Stimulated activated CD8-positive, alpha-beta memory T cell treated with anti-CD3 and anti-CD28 coated beads, Interleukin-7, amount 100 ng/mL, for 1 hour (primary cell): ENCODE measurements at places on chromosomes 16 and 17.

DNA sequence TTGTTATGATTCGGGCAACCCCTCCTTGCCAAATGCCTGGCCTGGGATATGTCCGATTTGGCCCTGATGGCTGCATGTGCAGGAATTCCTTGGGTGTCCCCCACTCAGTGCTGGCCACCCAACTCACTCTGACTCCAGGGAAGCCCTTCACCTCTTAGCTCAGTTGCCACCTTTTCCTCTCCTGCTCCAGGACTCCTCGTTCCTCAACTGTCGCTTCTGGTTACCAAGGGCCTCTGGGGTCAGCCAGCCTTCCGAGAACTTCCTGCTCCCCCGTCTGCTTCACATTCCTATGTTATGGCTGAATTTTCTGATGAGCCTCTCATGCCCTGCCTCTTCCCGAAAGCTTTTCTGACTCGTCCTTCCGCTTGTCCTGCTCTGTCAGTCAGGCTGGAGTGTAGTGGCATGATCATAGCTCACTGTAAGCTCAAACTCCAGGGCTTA lies 63.5 kb downstream of the SPACA3 start:
- no peak for DNase-seq

GRCh38 chr17:37847102-37847501 lies 77.1 kb upstream of the TBC1D3K start:
- no peak for DNase-seq

- no peak for DNase-seq
Measured at GRCh38 chr17:32693194-32693897, 183.6 kb downstream of the MYO1D start.

- DNase-seq = no peak
Measured at GRCh38 chr16:64153718-64154117, 968.1 kb downstream of the CDH11 start.

DNA sequence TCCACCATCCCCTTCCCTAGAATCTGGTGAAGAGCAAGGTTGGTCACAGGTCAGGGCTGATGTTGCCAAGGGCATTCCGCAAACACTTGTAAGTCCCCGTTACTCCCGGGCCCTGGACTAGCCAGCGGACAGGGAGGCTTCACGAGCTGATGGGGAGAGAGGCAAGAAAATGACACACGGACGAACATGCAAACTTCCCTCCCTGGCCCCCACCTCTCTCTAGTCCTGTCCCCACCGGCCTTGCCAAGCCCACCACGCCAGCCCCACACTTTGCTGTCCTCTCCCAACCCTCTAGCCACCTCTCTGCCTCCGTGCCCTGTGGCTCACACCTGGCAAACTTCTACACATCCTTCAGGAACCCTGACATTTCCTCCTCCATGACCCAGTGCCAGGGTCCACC lies 54.8 kb downstream of the RPH3AL start:
- no peak for DNase-seq

DNA sequence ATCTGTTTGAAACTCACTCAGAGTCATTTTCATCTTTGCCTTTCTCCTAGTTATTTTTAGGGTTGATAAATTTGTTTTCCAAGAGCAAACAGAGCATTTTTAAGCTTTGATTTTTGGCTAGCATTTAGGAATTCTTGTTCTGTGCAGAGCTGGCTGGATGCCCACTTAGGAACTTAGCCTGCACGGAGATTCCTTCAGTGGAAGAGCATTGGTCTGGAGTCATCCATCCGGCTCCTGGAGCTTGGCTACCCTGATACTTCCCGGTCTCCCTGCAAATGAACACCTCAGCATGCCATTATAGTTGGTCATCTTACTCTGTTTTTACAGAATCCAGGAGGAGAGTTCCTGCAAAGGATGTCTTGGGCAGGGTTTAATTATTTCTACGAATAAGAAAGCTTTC lies 57.1 kb downstream of the SPECC1 start:
- no peak for DNase-seq
